ENCODE measurements at places on chromosomes 3 and 15.

DNA sequence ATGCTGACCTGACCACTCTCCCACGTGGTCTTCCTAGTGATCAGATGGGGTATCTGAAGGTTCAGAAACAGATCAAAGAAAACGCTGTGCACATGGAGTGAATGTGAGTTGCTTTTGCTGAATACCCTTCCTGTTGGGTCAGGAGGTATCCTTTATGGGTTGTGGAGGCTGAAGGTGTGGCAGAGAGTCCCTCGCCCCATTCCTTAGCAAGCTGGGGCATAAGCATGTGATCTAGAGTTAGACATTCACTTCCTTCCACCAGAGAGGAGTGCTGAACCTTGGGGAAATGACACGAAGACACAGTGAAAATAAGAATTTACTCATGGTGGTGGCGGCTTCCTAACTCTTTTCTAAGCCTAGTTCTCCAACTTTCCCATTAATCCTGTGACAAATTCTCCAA, 27.8 kb upstream of the SPTBN5 start:
- no peak for DNase-seq

DNA sequence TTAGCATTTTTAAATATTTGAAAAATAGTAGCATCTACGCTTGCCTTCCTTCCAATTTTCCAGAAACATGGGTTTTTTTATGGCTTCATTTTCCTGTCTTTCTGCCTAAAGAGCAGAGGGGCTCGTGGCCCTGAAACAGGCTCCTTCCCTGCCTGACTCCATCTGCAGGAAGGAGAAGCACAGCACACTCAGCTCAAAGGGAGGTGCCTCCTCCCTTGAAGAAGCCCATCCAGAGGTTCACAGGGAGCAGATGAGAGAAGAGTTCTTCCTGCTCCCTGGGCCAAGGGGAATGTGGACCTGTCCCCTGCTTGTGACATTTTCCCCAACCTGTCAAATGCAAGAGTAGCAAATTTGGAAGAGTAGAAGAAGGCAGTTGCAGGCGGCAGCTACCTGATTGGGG, 55.8 kb downstream of the BBX start:
- no peak for DNase-seq

DNA sequence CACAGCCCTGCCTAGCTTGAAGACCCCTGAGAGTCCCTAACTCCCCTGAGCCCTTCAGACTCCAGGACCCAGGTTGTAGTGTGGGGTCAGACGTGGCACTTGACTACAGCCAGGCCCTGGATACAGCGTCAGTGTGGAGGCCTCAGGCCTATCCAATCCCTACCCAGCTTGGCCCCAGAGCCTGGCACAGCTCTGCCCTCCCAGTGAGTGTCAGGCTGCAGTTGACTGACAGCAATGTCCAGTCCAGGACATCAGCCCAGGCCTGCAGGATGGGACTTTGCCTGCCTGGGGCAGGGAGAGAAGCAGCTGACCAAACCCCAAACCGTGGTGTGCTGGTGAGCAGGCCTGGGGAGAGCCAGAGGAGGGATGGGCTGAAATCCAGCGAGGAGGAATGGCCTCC, 27.3 kb downstream of the KLF13 start:
- no peak for DNase-seq

GRCh38 chr3:16978234-16978920, 93.6 kb downstream of the PLCL2 start:
- DNase-seq, result no peak

GRCh38 chr15:93044301-93045190, 44.5 kb downstream of the RGMA start:
- DNase-seq, result no peak

DNA sequence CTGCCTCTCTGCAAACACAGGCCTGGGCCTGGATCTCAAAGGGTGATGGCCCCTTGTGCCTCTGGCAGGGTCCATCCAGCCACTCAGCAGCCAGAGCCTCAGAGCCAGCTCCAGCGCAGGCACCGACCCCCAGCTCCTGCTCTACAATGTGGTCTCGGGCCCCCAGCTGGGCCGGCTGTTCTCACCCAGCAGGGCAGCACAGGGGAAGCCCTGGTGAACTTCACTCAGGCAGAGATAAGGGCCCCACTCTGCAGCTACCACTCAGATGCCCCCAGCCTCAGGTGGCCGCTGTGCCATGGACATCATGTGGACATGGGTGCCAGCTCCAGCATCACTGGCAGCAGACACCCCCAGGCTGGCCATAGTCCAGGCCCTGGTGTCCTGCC, 173.1 kb downstream of the TBC1D2B start:
- peak; percentile 11 for DNase-seq

DNA sequence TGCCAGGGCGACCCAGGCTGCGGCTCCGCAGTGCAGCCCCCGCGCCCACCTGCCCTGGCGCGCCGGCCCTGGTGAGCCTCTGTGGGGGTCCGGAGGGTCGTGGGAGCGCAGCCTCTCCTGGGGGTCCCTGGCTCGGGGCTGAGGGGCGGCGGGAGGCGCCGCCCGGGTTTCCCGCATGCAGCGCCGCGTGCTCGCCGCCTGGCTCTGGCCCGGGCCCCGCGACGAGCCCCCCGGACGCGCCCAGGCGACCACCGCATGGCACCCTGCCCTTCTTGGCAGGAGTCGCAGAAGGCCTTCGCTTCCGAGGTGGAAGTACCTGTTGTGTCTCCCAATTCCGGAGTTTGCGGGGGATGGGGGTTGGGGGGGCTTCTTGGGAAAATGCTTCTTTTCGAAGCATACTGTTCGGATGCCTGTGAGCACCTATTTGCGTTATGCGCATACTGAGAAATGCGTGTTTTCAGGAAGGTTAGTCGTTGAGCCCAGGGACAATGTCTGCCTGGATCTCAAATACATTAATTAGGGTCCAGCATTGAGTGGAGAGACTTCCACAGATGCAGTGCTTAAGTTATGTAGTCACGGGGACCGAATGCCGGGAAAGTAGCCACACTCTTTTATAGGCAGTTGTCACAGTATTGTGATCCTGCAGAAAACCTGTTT, 1.3 kb downstream of the GABRA5 start:
- no peak for DNase-seq

DNA sequence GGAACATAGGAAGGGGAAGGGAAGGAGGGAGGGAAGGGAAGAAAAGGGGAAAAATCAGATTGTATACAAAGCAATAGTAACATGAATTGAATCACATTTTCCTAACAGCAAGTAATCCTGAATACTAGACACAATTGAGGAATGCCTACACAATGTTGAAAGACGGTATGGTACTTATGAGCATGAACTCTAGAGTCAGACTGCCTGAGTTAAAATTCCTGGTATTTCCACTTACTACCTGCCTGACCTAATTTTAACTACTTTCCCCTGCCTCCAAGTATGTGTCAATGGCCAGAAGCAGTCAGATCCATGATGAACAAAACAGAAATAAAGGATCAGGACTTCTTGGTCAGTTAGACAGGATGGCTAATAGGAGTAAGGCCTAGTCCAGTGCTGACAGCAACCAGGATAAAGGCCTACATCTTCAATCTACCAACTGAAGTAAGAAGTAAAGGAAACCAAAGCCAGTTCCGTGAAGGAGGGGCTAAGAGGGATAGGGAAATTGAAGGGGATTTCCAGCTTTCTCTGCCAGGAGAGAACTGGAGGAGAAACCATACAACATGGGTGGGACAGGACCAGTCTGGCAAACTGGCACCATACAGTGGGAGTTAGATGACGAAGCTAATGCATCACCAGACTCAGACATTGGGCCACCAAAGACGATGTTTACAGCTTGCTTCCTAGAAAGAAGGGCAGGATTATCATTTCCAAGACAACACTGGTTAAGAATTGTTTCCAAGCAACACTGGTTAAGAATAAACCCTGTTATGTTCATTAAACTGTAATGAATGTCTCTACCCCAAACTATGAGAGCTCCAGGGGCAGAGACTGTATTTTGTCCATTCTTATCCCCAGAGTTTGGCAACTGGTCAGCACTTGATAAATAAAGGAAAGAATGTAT, 151.6 kb upstream of the UBE2E2 start:
- no peak for DNase-seq

- DNase-seq, result no peak
Observed at GRCh38 chr15:51692154-51692553, 10.9 kb downstream of the SCG3 start.

GRCh38 chr3:123449102-123449996, 459 bp upstream of the ADCY5 start:
- DNase-seq, result peak; percentile 50

Measured in WTC11 (cell line).